ENCODE measurements at places on chromosomes 4 and X. TPM values are rescaled to one million over a fixed set of nuclear protein-coding genes. Genes with fewer than 3 reads are reported as not detected.

Gene LUZP4
- total RNA-seq, result not detected

Gene XPNPEP2
- total RNA-seq, result 4.2 TPM

Gene UFSP2
- 54.4 TPM for total RNA-seq

Gene FOXR2
- not detected for total RNA-seq

Gene GYG2
- total RNA-seq, result 1.7 TPM

Gene EDA2R
- total RNA-seq, result 2.6 TPM

Gene PSMD10
- total RNA-seq, result 55.8 TPM

DNA sequence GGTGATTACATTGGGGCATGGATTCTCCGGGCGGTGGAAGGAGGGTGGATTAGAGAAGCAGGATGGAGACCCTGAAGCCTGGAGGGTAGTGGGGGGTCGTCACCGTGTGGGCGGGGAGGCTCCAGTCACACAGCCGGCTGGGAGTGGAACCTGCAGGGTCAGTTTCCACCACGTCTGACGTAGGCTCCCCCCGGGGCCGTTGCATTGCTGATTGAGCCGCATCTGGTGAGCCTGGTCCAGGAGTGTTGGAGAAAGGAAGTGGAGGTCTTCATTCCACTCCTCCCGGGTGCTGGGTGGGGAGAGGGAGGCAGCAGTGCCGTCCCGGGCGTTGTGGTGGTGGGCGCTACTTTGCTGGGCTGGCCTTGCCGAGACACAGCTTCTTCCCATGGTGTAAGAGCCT is 28.1 kb downstream of the TBC1D14 start:
- DNase-seq, result no peak
- H3K4me3 ChIP-seq, result no peak overlapping the region
- H3K27ac ChIP-seq, result peak overlapping the region; percentile 20
- H3K27me3 ChIP-seq, result no peaks in the 10 kb centered on the region

DNA sequence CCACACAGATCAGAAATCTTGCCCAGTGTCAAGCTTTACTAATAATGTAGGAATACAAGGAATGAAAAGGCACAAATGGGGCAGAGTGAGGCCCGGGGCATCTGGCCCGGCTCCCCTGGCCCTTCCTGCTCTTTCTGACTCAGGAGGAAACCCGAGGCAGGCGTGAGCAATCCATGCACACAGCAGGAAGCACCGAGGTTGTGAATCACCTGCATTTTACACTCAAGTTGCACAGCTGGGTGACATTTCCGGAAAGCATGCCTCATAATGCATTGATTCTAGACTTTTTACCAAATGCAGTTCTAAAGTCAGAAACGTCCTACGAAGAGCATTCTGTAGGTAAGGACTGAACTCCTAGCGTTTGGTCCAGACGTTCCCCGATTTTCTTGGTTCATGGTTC is 38.9 kb downstream of the PRIMPOL start:
- H3K4me1 ChIP-seq, result no peaks in the 10 kb centered on the region
- no peak overlapping the region for H3K27ac ChIP-seq
- no peak overlapping the region for H3K4me3 ChIP-seq
- no peaks in the 10 kb centered on the region for H3K27me3 ChIP-seq
- DNase-seq, result peak; percentile 5

GRCh38 chr4:55491486-55491885 is 55.2 kb downstream of the CLOCK start:
- no peak overlapping the region for H3K27ac ChIP-seq
- H3K36me3 ChIP-seq, result peaks cover 9% of the 10 kb centered on the region
- H3K4me1 ChIP-seq, result no peaks in the 10 kb centered on the region
- H3K27me3 ChIP-seq, result no peaks in the 10 kb centered on the region
- H3K4me3 ChIP-seq, result no peak overlapping the region

DNA sequence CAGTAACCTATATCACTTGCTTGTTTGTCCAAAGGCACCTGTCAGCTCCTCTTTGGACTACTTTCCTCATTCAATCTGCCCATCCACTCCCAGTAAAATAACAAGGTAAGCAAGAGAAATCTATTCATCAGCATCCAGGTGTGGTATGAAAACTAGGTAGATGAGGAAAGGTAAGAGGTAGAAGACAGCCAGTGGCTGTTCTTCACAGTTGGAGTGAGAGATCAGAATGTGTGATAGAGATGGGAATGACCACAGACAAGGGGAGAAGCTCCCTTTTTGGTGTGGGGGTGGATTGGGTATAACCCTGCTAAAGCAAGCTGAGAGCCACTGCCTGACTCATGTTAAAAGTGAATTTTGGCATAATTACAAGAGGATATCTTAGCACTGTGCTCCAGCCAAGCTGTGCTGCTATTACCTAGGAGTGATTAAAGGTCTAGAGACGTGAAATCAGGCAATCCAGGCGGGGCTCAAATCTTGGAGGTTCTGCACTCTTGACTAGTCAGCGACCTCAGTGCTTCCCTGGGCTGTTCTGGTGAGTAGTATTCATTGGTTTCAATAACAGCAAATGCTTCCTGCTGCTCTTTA is 28.1 kb upstream of the RASL11B start:
- H3K4me1 ChIP-seq, result peaks cover 13% of the 10 kb centered on the region
- H3K27me3 ChIP-seq, result no peaks in the 10 kb centered on the region
- H3K27ac ChIP-seq, result no peak overlapping the region

DNA sequence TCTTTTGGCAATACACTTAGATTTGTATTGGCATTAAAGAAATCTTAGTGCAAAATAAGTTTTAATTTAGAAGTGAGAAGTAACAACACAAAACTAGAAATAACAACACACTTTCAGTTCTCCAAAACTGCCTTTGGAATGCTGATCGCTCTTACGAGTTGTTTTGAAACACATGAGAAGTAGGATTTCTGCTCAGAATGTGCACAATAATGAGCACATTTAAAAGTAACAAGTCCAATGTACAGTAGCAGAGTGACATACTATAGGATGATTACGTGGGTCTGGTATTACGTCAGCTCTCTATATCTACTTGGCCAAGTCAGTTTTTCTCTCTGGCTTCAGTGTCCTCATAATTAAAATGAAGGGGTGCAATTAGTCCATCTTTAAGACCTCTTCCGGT is 164.8 kb downstream of the CHM start:
- no peaks in the 10 kb centered on the region for H3K36me3 ChIP-seq
- no peak overlapping the region for H3K27ac ChIP-seq
- H3K27me3 ChIP-seq, result no peaks in the 10 kb centered on the region
- peak; percentile 25 for DNase-seq
- H3K4me1 ChIP-seq, result no peaks in the 10 kb centered on the region

GRCh38 chr4:86032476-86033022 is 327.3 kb downstream of the MAPK10 start:
- DNase-seq, result peak; percentile 74
- no peak overlapping the region for H3K4me3 ChIP-seq
- H3K27ac ChIP-seq, result peak overlapping the region; percentile 81
- peaks cover 14% of the 10 kb centered on the region for H3K4me1 ChIP-seq
- H3K36me3 ChIP-seq, result no peaks in the 10 kb centered on the region

GRCh38 chr4:15771216-15772058 is 6.7 kb upstream of the CD38 start:
- no peak overlapping the region for H3K4me3 ChIP-seq
- H3K4me1 ChIP-seq, result no peaks in the 10 kb centered on the region
- H3K36me3 ChIP-seq, result no peaks in the 10 kb centered on the region
- H3K27ac ChIP-seq, result no peak overlapping the region

DNA sequence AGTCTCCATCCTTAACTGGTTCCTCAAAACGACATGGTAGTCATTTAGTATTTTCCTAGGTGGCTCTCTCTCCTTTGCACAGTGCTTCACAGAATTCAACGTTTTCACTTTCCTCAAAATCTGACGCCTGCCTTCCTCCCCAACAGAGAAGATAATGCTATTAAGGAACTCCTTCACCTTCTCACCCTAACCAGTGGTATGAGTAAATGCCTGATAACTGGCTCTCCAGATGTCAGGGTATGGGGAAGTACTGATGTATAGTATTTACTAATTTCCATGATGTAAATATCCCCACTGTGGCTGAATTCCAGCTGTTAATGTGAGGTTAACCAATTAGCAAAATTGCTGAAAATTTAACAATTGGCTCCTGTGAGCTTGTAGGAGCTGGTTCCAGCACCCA is 28.8 kb upstream of the NSUN7 start:
- H3K4me3 ChIP-seq, result no peak overlapping the region
- peak; percentile 38 for DNase-seq
- no peaks in the 10 kb centered on the region for H3K4me1 ChIP-seq
- no peaks in the 10 kb centered on the region for H3K27me3 ChIP-seq
- no peak overlapping the region for H3K27ac ChIP-seq
- no peaks in the 10 kb centered on the region for H3K36me3 ChIP-seq

DNA sequence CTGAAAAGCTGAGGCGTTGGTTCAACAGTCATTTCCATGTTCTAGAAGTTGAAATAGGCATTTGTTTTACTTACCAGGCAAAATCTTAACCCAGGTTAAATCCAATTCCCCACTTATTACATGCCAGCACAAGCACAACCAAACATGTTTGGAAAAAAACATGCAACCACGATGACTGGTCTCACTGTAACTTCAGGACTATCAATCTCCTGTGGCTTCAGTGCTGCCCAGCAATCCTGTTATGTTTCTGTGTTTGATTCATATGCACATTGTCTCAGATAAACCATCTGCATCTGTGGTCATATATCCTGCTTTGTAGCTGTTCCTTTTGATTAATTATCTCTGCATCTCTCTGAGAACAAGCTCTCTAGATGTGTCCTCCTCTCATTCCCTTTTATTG is 28.3 kb downstream of the PRDM8 start:
- H3K4me3 ChIP-seq, result no peak overlapping the region
- no peaks in the 10 kb centered on the region for H3K4me1 ChIP-seq
- no peaks in the 10 kb centered on the region for H3K36me3 ChIP-seq

DNA sequence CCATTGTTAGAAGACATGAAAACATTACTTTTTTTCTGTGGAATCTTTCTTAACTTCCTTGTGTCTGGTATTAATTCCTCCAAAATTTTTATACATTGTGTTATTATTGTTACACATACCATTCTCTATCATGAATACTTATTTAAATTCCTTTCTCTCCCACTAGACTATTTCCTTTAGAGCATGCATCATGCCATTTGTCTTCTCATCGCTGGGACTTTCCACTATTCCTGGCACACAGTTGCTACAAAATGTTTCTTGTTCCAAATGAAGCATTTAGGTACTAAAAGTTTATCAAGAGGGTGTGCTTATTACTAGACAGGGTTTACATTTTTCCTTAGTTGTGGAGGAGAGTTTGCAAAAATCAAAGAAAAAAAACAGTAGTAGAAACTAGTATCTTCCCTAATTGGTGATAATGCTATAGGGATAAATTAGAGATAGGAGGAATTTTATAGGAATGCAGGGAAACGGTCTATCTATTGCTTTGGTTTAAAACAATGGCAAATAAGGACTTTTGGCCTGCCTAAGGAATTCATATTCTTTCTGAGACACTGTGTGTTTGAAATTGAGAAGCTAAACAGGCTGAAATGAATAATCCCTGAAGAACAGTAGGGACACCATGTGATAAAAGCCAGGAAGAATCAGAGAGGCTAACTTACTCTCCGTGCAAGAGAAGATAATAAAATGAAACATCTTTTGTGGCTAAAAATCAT is 187.5 kb upstream of the TBC1D9 start:
- peaks cover 3% of the 10 kb centered on the region for H3K4me1 ChIP-seq
- no peaks in the 10 kb centered on the region for H3K27me3 ChIP-seq
- no peak overlapping the region for H3K4me3 ChIP-seq
- peaks cover 3% of the 10 kb centered on the region for H3K36me3 ChIP-seq
- DNase-seq, result peak; percentile 67

DNA sequence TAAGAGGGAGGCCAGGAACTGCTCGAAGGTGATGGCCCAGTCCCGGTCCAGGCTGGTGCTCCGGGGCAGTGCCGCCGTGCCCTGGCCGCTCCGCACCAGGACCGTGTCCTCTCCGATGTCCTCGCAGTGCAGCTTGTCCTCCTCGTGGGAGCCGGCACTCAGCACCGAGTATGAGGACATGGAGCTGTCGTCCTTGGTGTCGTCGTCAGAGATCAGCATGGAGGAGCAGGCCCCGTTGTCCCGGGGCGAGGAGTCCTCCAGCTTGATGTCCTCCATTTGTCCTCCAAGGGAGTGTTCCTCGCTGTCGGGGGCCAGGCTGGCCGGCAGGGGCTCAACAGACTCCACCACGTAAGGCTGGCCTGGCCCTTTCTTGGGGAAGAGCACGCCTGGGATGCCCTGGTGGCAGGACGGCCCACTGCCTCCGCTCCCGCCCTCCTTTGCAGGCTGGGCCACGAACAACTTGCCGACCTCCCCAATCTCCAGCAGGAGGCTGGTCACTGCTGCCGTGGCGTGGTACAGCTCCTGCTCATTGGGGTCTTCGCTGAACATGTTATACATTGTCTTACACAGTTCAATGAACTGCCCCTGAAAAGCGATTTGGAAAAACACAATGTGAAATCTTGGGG is 53.7 kb upstream of the UCP1 start:
- H3K4me3 ChIP-seq, result no peak overlapping the region
- no peak overlapping the region for H3K27ac ChIP-seq

DNA sequence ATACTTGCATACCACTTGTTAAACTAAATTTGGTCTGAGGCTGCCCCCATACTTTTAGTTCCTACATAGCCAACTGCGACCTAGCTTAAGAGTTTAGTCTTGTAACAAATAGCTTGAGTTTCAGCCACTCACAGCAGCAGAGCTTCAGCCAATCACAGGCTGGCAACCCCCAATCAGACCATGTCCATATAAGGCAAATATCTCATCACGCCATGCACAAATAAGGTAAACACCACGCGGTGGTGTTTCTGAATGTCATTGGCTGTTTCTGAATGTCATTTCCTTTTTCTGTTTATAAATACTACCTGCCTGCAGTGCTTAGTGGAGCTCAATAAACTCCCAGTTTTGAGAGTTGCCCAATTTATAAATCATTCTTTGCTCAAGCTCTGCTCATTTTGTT is 143.1 kb upstream of the MAD2L1 start:
- H3K4me3 ChIP-seq, result no peak overlapping the region
- no peaks in the 10 kb centered on the region for H3K27me3 ChIP-seq
- no peaks in the 10 kb centered on the region for H3K36me3 ChIP-seq
- H3K4me1 ChIP-seq, result no peaks in the 10 kb centered on the region

DNA sequence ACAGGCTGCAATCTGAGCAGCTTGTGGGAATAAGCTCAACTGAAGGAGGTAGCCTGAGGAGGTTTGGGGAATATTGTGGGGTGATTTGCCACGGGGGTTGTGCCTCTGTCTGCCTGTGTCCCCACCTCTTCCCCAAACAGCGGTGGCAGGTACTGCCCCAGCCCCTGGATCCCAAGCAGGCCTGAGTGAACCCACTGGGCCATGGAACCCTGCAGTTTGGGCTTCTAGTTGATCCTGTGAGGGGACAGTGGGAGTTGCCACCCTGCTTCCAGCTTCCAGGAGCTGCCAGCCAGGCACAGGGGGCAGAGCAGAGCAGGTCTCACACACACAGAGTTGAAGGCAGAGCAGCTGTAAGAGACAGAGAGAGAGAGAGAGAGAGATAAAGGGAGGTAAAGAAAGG is 97.4 kb downstream of the PJA1 start:
- H3K4me3 ChIP-seq, result no peak overlapping the region
- DNase-seq, result no peak
- H3K4me1 ChIP-seq, result peaks cover 35% of the 10 kb centered on the region
- H3K27me3 ChIP-seq, result peaks cover 50% of the 10 kb centered on the region

- H3K4me3 ChIP-seq, result no peak overlapping the region
- no peaks in the 10 kb centered on the region for H3K4me1 ChIP-seq
- no peak for DNase-seq
- H3K27me3 ChIP-seq, result no peaks in the 10 kb centered on the region
- no peak overlapping the region for H3K27ac ChIP-seq
Measured at GRCh38 chr4:156538651-156539257, 432.8 kb downstream of the PDGFC start.
